ENCODE measurements at places on chromosomes 11 and 22.

DNA sequence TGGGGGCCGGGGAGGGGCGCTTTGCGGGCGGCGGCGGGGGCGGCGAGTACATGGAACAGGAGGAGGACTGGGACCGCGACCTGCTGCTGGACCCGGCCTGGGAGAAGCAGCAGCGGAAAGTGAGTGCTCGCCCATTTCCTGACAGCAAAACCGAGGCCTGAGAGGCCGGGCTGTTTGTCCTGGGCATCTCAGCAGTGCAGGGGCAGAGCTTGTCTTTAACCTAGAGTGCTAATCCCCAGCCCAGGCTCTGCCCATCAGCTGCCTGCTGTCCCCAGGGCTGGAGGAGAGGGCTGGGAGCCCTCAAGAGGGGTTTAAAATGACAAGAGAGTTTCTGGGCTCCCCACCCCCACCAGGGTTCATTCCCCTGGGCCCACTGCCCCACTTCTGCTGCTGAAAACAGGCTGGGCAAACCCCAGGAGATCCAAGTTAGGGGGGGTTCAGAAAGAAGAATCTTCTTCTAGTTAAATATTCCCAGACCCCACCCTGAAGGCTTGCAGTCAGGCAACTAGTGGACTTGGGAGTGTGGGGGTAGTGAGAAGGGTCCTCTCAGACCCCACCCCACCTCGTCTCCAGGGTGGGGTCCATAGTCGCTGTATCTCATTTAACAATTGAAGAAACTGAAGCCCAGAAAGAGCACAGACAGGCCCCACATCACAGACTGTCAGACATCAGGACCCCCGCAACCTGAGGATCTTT is 411 bp downstream of the ACTN3 start:
- DNase-seq = no peak

GRCh38 chr11:123815122-123815521 is 9.0 kb upstream of the OR6M1 start:
- no peak for DNase-seq

GRCh38 chr11:11731311-11732083 is 109.7 kb upstream of the GALNT18 start:
- DNase-seq = no peak

DNA sequence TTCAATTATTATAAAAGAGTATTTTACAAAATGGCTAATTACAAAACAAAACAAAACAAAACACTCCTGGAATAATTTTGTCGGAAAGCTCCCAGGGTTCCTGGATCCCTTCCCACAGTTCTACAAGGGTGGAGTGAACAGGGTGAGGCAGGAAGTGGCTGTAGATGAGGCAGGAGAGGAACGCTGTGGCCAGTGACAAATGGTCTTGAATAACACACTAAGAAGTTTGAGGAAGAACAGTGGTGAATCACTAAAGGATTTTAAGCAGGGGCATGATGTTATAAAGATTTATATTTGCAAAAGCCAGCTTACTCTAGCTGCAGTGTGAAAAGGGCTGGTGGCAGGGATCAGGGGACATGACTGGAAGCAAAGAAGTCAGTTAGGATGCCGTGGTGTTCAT is 33.8 kb upstream of the APOA1 start:
- no peak for DNase-seq

- no peak for DNase-seq
Observed at GRCh38 chr11:10979529-10979928, 121.7 kb upstream of the ZBED5 start.

DNA sequence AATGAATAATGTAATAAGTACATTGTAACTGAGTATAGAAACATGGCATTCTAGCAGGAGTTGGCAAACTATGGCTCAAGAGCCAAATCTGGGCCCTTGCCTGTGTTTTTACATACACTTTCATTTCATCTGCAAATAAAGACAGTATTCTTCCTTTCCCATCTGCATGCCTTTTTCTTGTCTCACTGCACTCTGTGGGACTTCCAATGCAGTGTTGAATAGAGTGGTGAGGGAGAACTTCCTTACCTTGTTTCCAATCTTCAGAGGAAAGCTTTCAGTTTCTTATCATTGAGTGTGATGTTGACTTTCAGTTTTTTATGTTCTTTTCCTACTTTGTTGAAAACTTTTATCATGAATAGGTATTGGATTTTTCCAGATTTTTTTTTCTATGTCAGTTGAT is 82.1 kb downstream of the USP47 start:
- peak; percentile 7 for DNase-seq

DNA sequence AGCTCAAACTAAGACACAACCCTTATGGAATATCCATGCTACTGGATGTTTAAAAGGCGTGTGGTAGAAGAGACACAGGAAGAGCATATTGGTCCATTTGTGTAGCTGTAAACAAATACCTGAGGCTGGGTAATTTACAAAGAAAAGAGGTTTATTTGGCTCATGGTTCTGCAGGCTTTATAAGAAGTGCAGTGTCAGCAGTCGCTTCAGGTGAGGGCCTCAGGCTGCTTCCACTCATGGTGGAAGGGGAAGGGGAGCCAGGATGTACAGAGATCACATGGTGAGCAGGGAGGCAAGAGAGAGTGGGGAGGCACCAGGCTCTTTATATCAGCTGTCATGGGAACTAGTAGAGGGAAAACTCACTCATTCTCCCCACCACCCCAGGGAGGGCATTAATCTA is 31.8 kb upstream of the CSNK2A3 start:
- no peak for DNase-seq

DNA sequence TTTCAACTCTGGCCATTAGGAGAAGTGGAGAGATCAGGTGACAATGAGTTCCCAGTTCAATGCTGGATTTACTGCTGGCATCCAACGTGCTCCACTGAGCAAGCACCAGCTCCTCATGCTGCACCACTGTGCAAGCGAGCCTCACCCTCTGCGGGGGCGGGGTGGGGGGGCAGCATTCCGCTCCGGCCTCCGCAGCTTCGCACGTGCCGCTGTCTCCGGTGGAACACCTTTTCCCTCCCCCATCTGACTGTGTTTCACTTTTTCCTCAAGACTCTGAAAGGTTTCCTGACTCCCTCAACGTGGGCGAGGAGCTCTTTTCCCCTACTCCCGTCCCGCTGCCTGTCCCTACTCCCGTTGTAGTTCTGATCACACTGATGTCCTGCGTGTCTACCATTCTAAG is 835 bp upstream of the RHOD start:
- no peak for DNase-seq

GRCh38 chr11:4190098-4190497 is 95.5 kb downstream of the RRM1 start:
- DNase-seq = no peak

- no peak for DNase-seq
Observed at GRCh38 chr11:57787006-57787604, 25.5 kb downstream of the CTNND1 start.

DNA sequence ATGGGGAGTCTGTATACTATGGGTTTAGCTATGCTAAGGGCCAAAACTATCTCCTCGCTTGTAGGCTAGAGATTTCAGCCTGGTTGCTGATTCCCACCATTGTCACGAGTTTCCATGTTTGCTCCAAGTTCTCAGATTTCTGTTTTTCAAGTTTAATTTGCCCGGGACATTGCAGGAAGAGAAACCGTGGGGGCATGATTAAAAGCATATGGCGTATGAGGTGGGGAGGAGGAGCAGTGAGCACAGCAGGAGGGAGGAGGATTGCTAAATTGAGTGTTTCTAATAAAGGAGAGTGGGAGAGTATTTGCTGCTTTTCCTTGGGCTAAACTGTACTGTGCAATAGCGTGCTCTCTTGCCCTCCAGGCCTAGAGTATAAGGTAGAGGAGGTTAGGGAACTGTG is 558.4 kb downstream of the METTL15 start:
- DNase-seq = no peak

- DNase-seq = peak; percentile 50
Observed at GRCh38 chr11:44564670-44565210, 723 bp upstream of the CD82 start.

- DNase-seq = no peak
Observed at GRCh38 chr22:49761836-49762235, 65.8 kb downstream of the BRD1 start.

DNA sequence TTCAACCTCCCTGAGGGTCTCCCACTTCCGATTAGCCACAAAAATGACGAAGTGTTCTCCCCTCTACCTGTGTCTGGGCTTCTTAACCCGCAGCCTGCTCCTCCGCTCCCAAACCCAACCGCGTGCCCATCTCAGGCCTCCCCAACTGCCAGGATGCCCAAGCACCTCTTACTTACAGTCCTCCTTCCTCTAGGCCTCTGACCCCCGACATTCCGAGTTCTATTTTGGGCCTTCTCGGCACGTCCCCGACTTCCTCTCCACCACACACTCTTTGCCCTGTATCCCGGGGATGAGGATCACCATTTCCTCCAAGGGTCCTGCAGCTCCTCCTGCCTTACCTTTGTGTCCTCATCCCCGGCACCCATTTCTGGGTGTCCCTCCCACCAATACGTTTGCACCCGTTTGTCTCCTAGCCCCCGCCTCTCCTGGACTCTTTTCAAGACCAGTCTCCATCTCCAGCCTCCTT is 388 bp upstream of the MUS81 start:
- DNase-seq = no peak

DNA sequence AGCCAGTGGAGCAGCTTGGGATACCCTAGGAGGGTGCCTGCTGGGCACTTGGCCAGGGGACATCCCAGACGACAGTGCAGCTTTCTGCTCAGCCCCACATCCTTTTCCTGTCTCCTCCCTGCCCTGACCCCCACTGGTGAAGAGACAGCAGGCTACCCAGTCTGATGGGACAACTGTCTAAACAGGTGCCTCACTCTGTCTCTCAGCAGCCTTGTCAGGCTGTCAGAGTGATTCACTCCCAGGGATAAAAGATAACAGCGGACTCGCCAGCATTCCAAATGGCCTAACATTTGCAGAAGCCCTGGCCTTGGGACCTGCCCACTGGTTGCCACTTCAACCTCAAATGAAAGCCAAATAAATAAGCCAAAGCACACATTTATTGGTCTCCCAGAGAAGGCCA is 318.6 kb upstream of the PLET1 start:
- no peak for DNase-seq

GRCh38 chr11:131370901-131371790 is 731 bp downstream of the NTM start:
- DNase-seq = no peak

DNA sequence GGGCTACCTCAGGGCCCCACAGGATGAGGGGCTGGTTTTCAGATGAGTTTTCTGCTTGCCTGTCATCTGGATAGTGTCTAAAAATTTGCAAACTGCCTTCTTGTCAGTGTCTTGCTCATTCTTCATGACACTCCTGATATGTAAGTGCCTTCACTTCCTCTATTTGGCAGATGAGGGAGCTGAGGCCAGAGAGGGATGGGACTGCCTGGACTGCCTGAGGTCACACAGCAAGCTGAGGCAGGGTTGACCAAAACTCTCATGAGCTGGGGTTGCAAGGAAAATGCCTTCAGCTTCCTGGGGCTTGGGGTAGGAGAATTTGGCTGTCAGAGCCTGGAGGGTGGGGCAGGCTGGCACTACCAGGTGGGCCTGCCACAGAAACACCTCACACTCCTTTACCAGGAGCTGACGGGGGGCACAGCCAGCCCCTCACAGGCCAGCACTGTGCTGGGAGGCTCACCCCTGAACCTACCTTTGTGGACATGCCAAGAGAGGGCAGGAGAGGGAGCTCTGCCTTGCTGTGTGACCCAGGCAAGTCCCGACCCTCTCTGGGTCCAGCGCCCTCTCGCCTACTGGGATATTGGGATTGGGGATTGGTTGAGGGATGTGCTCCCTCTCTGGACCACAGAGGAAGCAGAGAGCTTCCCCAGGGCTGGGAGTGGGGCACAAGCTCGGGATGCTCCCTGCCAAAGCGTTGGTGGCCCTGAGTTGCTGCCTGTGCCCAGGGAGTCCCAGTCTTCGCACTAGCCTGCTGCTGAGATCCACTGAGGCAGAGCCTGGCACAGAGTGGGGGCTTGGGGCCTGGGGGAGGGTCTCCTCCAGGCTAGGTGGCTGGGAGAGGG is 1.9 kb upstream of the P2RY6 start:
- DNase-seq = no peak

- DNase-seq = no peak
Observed at GRCh38 chr22:39995393-39996252, 869 bp downstream of the FAM83F start.

- DNase-seq = peak; percentile 64
Observed at GRCh38 chr11:95108671-95109551, 19.3 kb downstream of the ENDOD1 start.

GRCh38 chr11:61922539-61922938 is 5.2 kb upstream of the RAB3IL1 start:
- DNase-seq = no peak

DNA sequence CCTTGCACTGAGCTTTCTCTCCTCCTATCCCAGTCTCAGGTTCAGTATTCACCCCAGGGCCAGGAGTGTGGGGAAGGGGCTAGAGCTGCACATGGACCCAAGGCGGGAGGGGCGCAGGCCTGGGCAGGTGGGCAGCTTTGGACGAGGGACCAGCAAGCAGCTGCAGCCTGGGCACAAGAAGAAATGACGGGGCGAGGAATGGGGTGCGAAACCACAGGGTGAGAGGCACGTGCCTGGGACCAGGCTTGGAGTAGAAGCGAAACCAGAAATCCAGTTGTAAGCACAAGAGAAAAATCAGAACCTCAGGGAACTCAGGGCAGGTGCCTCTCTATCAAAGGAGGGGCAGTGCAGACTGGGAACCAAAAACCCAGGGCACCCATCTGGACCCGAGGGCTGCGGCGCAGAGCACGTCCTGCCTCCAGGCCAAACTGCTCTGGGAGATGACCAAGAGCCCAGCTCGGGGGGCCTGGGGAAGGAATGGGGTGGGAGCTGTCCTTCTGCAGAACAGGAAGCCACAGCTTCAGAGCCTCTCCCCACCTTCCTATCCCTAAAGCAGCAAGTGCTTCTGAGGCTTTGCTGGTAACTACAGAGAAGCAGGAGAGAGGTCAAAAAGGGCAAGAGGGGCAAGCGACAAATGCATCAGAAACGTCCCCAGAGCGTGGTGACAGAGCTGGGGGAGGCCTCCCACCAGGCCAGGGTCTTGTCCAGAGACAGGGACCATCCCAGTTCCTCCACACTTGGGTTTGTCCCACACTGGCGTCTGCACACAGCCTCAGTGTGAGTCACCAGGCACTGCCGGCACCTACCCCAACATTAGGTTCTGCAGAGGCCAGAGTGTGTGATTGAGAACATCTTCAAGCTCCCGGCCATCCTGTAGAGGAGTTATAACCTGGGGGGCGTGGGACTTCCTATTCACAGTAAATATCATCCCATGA is 18.3 kb upstream of the TMPRSS4 start:
- DNase-seq = no peak

DNA sequence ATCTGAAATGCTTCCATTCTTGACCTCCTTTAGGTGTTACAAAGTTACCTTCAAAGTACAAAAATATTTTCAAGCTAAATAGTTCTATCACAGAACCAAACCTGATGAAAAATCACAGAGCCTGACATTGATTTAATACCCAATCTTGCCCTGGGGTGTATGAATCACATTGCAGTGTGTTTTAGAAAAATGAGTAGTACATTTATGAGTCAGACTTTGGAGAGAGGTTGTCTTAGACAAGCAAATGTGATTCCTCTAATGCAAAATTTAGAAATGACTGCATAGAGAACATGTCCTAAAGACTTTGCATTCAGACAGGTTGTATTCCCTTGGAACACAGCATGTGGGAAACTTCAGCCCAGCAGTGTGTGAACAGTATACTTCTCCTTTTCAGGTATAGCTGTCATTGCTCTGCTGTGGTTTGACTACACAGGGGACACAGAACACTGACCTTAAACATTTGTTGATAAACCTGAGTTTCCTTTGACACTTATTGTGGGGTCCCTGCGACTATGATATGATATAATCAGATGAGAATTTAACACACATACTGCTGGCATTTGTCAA is 972.1 kb downstream of the JRKL start:
- DNase-seq = peak; percentile 3

- DNase-seq = no peak
Observed at GRCh38 chr22:49849161-49850020, 4.3 kb upstream of the ZBED4 start.
